ENCODE measurements at places on chromosomes 1 and 21.

- no peak for DNase-seq
Measured at GRCh38 chr1:214902636-214903320, 179.8 kb upstream of the KCNK2 start.

- no peak for DNase-seq
Measured at GRCh38 chr1:30610917-30611316, 112.5 kb downstream of the MATN1 start.

DNA sequence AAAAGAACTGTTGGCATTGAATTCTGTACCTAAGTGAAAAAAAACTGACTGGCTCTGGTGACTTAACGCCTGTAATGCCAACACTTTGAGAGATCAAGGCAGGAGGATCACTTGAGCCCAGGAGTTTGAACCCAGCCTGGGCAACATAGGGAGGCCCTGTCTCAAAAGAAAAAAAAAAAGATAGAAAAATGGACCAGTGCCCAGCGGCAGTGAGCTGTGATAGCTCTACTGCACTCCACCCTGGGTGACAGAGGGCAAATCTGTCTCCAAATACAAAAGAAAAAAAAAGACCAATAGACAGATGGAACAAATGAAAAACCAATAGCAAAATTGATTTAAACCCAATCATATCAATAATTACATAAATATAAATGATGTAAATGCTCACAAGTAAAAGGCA lies 674 bp upstream of the AKR7A3 start:
- DNase-seq = no peak

DNA sequence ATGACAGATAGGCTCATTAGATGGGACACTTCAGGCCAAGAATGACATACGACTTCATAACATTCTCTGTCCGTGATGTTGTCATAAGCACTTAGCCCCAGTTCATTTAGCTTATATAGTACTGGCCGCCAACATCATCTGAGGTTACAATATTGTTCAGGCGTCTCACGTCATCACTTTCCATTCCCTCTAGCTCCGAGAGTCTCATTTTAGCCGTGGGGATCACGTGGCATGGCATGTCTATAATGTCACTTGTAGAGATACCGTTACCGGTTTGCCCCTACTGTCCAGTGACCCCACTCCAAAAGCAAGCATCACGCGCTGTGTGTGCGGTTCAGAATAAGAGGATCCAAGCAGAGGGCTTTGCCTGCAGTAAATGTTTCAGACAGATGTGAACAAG lies 34.6 kb upstream of the HEATR1 start:
- DNase-seq = no peak

DNA sequence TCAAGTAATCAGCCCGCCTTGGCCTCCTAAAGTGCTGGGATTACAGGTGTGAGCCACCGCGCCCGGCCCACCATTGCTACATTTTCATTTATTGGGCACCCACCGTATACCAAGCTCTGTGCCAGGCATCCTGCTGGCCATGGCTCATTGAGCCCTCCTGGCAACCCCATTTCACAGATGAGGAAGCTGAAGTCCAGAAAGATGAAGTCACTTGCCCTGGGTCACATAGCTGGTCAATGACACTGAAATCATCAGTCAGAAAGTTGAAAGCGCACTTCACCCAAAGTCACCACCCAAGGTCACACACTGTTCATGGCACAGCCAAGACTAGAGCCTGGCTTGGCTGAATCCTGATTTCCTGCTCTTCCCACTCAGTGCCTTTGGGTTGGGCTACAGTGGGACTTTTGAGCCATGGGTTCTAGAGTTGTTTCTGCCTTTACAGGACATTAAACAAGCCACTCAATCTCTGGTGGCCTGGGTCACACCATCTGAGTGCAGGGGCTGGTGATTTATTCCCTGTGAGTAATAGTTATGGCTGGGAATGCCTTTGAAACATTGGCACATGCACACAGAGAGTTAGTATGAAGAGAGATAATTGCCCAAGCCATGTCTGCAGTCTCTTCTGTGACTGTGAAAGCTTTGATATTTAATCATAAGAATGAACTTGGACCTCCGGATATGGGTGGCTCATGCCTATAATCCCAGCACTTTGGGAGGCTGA lies 16.0 kb upstream of the ARHGEF10L start:
- DNase-seq = no peak

DNA sequence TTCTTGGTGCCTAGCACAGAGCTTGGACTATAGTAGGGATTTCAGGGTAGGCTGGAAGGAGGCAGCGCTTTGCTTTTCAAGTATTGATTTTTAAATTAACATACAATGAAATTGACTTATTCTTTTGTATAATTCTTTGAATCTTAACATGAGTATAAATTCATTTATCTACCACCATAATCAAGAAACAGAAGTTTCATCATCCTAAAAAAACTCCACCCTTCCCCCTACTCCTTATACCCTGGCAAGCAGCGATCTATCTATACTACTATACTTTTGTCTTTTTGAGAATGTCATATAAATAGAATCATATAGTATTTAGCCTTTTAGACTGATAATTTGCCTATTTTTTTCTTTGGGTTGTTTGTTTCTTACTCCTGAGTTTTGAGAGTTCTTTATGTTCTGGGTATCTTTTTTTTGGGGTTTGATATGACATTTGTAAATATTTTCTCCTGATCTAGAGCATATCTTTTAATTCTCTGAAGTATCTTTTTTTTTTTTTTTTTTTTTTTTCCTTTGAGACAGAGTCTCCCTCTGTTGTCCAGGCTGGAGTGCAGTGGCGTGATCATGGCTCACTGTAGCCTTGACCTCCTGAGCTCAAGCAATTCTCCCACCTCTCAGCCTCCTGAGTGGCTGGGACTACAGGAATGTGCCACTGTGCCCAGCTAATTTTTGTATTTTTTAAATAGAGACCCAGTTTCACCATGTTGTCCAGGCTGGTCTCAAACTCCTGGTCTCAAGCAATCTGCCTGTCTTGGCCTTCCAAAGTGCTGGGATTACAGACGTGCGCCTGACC lies 6.4 kb downstream of the RPS6KC1 start:
- DNase-seq = no peak

GRCh38 chr1:53545663-53546408 lies 86.6 kb downstream of the DMRTB1 start:
- DNase-seq = no peak

- peak; percentile 22 for DNase-seq
Measured at GRCh38 chr1:206859082-206859521, 6.3 kb upstream of the IL20 start.

DNA sequence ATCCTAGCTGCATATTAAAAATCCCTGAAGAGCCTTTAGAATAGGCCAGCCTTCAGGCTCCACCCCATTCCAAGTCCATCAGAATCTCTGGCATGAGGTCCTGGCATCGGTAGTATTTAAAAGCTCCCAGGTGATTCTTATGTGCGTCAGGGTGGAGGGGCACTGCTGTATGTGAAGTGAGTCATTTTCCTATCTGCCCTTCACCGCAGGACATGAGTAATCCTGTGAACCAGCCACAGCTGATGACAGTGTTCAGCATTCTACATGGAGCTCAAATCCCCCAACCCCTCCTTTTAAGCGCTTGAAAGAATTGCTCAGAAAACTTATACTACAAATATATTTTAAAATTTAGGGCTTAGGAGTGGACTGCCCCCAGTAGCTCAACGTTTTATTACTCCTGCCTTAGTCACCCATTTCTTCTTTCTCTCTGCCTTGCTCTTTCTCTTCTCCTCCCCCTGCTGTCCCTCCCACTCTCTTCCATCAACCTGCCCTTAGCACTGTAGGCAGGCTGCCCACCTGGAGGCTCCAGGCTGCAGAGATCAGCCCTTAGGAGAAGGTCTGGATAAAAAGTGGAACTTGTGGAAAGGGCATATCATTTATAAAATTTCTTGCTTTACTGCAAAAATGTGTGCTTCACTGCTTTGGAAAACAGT lies 73.8 kb upstream of the ZNF281 start:
- DNase-seq = peak; percentile 16

- DNase-seq = no peak
Measured at GRCh38 chr1:19759740-19760089, 40.0 kb downstream of the TMCO4 start.

DNA sequence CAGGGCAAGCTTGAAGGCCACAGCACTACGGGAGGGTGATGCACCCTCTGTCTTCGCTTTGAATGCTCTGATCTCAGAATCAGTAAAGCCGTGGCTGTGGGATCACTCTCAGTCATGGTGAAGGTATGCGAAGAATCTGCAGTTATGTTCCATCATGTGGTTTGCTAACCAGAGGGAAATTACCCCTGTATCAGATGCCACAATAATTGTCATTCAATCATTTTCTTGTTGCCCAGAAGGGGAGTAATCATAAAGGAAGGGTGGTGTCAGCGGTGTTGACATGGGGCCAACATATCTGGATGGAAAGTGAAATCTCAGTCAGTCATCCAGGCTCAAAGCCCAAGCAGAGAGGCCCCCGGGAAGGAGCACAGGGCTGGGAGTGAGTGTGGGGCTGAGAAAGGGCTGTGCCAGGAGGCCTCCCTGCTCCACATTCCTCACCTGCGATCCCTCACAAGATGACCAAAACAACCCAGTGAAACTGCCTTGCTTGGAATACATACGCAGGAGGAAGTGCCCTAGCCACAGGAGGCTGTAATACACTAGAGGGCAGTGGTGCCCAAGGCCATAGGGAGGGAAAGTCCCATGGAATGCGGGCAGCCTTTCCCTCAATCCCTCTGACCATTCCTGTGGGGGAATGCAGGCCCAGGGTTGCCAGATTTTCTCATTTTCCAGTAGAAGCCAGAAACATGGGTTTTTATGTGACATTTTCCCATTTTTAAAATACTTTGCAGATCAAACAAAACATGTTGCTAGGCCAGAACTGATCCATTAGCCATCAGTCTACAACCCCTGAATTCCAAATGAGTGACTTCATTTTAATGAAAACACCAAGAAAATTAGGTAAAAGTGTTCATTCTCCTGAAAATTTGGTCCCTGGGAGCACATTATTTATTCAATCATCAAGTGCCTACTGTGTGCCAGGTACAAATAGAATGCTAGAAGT lies 95.7 kb upstream of the VANGL1 start:
- no peak for DNase-seq

DNA sequence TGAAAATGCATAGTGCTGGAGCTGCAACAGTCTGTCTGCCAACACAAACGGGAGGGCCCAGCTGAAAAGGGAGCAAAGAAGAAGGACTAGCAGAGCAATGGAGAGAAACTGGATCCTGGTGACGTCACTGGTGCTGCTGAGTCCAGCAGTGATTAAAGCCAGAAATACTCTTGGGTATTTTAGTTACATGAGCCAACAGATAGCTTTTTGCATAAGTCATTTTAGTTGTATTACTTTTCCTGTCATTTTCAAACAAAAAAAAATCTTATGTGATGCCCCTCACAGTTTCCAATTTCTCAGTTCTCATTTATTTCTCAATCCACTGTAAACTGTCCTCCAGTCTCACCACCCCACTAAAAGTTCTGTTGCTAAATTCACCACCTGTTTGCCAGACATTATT lies 38.7 kb upstream of the NEK7 start:
- DNase-seq = no peak

- DNase-seq = no peak
Measured at GRCh38 chr1:183487674-183488442, 15.6 kb downstream of the SMG7 start.

DNA sequence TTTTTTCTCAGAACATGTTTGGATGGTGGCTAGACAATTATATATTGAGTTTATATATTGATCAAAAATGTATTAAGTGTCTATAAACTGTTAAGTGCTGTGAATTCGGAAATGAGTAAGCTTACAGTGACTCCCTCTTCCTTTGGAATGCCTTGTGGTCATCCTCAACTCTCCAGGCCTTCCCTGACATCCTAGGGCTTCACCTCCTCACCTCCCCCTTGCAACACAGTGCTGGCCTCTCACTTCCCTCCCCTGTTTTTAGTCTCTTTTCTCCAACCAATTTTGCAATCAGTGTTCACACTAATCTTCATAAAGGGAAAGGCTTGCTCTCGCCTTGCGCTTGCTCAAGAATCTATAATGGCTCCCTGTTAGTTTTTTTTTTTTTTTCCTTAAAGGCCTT lies 95.1 kb upstream of the C1orf21 start:
- no peak for DNase-seq

- DNase-seq = no peak
Measured at GRCh38 chr1:23370330-23370708, 683 bp upstream of the ZNF436 start.

DNA sequence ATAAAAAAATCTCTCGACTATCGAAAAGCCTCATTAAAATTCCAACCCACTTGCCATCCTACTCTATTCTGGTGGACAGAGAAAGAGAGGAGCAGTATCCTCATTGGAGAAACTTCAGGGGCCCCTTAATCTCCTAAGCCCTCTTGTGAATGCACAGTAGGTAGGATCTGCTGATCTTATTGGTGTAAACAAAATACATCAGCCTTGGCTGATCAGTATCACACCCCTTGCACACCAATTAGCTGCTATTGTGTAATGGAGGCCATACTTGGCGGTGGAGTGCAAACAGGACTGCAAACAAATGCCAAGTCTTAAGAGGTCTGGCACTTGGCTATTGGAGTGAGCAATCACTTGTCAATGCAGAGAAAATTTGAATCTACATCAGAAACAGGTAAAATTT lies 15.7 kb downstream of the VCAM1 start:
- DNase-seq = no peak

DNA sequence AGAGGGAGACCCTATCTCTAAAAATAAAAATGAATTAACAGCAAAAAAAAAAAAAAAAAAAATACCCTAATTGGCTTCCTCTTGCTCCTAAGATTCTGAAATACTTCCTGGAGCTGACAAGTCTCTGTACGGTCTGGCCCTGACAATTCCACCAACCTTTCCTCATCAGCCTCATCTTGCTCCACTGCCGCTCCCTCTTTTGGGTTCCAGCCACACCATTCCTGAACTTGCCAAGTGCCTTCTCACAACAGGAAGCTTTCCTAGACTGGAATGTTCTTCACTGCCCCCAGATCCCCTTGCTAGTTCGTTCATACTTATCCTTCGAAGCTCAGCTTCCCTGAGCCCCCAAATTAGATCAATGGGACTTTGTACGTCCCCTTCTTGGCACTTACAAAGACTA lies 37.0 kb downstream of the AKNAD1 start:
- no peak for DNase-seq

GRCh38 chr1:179046808-179047635 lies 21.3 kb downstream of the FAM20B start:
- DNase-seq = no peak

DNA sequence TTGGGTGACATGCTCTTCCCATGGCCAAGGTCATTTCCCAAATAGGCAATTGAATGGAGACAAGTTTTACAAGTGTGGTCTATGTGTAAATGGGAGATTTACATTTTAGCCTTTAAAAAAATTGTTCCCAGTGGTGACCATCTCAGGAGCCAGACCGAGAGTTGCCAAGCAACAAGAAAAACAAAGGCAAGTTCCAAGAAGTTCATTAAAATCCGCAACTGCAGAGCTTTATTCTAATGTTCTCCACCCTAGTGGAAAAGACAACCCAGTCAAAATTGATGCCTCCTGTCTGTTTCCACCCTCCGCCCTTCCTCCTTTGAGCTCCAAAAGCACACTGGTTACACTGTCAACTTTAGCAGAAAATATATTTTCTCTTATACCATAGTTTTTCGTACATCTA lies 33.2 kb upstream of the CD55 start:
- DNase-seq = no peak
